ENCODE measurements at places on chromosomes 12 and 14.

GRCh38 chr12:45381351-45381750, 165.5 kb downstream of the ANO6 start:
- DNase-seq: no peak

GRCh38 chr14:103584326-103584915, 21.7 kb downstream of the COA8 start:
- no peak for DNase-seq

DNA sequence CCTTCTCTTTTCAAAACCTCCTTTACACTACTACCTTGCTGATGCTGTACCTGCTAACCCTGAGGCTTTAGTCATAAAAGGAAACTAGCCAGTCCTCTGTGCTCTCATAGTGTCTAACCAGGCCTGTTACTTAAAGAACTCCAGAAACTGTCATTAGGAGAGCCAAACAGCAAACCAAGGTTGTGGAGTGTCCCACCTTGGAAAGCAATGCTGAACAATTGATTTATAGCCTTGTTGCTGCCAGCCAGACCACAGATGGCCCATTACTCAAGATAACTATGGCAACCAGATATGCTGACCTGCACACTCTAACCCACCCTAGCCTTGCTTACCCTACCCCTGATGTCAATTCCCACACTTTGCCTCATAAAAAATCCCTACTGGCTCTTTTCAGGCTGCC, 26.5 kb upstream of the BCAT1 start:
- DNase-seq: no peak

DNA sequence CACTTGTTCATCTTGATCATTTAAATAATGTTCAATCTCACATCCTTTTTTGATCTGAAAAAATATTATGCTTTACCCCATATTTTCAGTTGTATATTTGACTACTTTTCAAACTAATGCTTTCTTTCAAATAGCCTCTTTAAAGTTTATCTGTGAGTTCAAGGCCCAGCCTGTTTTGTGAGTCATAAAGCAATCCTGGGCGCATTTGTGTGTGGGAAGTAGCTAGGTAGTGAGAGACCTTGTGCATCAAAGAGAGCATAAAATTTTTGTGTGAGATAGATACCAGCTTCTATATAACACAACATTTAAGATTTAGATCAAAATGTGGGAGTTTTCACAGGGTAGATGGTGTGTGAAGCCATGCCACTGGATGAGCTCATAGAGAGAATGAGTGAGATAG, 405.6 kb downstream of the NAV3 start:
- no peak for DNase-seq

- DNase-seq: no peak
These were observed 87.8 kb upstream of the BTG1 start for GRCh38 chr12:92233346-92234015.

DNA sequence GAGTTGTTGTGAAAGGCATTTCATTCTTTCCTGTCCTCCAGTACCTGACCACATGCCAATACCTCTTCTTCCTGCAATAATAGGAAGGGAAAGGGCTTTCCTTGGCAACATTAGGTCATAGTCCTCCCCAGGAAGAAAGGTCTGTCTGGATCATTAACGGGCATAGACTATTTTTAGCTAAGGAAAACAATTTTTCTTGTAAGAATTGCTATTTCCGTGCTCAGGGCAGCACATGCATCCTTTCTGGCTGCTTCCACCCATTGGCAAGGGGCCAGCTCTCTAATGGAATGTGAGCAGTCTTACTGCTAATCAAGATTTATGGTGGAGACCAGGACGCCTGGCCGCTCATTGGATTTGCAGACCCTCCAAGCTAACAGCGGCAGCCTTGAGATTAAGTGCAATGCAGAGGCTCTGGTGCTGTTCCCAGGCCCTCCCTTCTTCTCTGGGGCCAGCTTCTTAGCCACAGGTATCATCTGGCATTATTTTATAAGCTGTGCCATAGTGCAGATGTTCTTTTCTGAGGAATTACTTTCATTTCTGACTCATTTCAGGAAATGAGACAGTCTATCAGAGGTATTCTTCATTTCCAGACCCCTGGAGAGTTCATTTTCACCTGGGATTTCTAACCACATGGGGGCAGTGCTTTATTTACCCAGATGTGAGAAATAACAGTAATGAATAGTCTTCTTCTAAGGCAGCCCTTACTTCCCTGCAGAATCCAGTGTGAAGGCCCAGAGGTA, 52.9 kb downstream of the ANO6 start:
- DNase-seq: peak; percentile 76

DNA sequence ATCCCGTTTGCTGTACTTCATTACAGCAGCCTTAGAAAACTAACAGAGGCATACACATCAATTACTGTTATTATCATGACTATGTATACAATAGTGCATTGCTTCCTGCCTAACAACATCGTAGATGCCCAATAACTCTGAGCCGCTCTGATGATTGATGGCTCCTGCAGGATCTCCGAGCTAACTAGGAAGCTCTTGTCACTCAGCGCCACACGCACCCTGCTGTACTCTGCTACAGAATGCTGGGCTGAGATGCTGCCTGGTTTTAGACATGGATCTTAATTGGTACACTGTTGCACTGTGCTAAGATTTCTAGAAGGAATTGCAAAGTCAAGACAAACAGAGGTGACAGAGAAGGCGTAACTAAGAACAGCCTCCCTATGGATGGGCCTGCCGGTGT, 169.3 kb downstream of the SLC15A4 start:
- no peak for DNase-seq

DNA sequence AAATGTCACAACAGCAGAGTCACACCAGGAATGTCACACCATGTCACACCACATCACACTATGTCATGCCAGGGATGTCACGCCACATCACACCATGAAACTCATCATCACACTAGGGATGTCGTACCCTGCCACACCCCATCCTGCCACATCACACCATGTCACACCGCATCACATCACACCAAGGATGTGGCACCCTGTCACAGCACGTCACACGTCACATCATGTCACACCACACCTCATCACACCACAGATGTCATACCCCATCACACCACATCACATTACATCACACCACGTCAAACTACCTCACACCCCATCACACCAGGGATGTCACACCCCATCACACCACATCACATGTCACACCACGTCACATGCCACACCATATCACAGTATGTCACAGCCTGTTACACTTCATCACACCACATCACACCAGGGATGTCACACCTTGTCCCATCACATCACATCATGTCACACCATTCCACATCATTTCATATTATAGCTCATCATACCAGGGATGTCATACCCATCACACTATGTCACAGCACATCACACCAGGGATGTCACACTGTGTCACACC, 90.9 kb downstream of the TMEM121 start:
- DNase-seq: no peak

DNA sequence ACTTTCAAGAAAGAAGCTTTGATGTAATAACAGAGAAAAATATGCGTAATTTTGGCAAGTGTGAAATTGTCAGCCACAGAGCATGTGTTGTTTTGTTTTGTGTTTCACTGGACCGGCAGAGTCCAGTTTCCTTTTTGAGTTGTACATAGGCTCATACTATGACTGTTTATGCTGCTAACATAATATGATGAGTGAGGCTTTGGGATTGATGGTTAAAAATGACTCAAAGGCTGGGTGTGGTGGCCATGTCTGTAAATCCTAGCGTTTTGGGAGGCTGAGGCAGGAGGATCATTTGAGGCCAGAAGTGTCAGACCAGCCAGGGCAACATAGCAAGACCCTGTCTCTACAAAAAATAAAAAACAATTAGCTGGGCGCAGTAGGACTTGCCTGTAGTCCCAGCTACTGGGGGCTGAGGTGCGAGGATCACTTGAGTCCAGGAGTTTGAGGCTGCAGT, 487.9 kb downstream of the PCNX1 start:
- no peak for DNase-seq

DNA sequence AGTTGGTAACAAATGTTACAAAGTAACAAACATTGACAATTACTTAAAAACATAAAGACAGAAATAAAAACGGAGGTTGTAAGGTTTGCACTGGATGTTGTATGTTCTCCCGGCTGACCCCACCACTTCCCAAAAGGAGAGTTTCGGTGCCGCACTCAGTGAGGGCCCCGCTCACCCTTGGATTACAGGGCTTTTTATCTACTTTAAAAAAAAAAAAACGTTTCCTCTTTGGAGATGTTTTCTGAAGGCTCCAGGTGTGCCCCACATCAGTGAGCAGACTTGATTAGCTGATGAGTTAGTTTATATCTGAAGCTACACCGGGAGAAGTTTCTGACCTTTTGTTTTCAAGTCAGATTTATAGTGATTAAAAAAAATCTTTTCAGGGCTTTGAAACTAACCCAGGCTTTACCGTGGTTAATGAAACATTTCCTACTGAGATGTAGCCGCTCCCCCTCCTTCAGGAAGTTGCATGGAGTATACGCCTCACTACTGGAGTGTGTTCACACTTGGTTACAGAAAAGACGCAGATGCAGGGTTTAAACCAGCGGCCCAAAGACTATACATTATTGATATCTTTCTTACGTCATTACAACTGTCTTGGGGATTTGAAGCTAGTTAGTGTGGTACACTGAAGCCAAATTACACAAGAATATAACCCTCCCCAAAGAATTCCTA, 38.0 kb upstream of the BCL7A start:
- DNase-seq: no peak

DNA sequence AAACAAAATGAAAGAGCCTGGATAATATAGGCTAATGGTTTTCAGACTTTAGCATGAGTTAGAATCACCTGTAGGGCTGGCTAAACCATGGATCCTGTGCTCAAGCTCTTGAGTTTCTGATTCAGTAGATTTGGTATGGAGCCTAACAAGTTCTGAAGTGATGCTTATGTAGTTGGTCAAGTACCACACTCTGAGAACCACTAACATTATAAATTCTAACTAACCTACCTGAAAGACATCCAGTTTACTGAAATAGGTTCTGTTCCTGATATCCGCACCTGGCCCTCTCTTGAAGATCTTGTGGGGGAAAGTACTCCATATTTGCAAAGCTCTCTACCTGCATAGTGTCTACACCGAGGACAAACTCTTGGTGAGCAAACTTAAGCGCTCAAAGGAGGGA, 59.4 kb upstream of the VSX2 start:
- DNase-seq: no peak

- no peak for DNase-seq
These were observed 318.5 kb downstream of the ALG10 start for GRCh38 chr12:34340534-34341361.

GRCh38 chr12:45051572-45052125, 750 bp upstream of the DBX2 start:
- no peak for DNase-seq

GRCh38 chr12:93441081-93441616, 598 bp downstream of the UBE2N start:
- peak; percentile 36 for DNase-seq

- DNase-seq: no peak
These were observed 11.1 kb downstream of the BCL11B start for GRCh38 chr14:99260587-99261551.

- DNase-seq: no peak
These were observed 163.8 kb upstream of the SLC16A7 start for GRCh38 chr12:59432057-59432456.

DNA sequence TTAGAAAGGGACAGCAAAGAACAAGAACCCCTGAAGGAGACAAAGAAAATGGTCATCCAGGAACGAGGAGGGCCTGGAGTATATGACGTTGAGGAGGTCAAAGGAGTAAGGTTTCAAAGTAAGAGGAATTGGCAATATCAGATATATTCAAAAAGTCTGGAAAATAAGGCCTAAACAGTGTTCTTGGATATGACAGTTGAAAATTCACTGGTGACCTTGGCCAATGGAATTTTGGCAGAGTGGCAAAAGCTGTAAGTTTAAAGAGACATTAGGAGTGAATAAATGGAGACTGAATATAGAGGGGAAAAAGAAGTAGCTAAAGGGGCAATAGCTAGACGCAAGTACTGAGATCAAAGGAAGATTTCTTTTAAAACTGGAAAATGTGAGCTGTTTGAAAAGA, 4.1 kb upstream of the ACTN1 start:
- DNase-seq: no peak

DNA sequence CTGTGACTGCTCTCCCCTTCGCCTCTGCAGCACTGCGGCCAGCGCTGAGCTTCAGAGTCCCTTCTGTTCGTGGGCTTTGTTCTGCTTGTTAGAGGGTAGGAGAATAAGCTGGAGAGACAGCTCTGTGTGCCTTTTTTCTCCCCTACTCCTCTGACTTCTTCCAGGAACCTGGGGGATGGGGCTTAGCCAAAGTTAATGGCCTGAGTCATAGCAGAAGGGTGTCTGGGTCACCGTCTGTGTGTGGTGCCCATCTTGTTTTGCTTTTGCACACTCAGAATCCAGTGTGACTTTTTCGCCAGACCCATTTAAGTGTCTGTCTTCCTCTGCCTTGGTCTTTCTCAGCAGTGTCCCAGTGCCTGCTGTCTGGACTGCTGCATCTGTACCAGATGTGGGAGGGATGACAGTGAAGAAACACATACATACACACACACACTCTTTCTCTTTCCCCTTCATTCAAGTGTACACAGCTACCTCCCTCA, 3.0 kb downstream of the KIF5A start:
- DNase-seq: no peak

DNA sequence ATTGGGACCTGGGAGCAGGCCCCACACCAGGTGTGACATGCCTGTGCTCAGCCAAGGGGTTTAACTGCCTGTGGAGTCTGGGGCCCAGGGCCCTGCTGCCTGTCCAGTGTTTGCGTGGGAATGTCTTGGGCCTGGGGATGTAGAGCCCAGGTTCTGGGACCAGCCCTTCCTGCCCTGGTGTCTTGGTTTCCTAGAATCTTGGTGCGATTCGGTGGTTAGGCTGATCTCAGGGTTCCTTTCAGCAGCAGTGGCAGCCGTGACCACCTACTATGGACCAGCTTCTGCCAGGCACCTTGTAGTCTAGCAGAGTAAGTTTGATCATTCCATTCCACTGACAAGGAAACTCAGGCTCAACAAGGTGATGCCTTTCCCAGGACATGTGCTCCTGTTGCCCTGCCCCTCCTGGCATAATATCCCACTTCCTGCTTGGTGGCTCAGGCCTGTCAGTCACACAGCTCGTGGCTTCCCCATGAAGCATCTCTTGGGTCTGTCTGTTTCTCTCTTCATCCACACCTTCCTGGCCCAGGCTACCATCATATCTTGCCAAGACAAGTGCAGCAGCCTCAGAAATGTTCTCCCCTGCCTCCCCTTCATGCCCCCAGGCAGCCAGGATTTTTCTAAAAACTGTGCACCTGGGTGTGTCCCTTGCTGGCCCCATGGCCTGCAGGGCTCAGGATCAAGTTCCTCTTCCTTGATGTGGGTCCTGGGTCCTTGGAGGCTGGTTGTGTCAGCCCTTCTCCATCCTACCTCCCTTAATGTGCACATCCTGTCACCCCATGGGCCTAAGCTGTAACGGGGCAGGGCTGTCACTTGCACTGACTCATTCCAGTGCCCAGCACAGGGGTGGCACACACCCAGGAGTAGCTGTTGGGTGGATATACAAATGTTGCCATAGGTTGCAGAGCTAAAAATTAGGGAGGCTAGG, 101.6 kb downstream of the SLC25A47 start:
- no peak for DNase-seq

- no peak for DNase-seq
These were observed 6.3 kb upstream of the NRIP2 start for GRCh38 chr12:2841056-2841650.

DNA sequence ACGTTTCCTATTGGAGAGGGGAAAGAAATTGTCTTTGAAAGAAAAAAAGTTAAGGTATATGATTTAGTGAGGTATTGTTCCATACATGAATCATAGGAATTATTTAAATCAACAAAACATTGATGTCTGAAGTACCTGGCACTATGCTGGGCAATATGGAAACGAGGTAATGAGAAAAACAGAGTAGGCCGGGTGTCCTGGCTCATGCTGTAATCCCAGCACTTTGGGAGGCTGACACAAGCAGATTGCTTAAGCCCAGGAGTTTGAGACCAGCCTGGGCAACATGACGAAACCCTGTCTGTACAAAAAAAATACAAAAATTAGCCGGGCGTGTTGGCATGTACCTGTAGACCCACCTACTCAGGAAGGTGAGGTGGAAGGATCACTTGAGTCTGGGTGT, 45.9 kb downstream of the AEBP2 start:
- DNase-seq: no peak

Measured in RWPE1 (cell line).